ENCODE measurements at places on chromosomes 6 and 20.

GRCh38 chr6:137709424-137710236 is 157.4 kb upstream of the TNFAIP3 start:
- no peak for DNase-seq

GRCh38 chr6:128836761-128837160 is 46.2 kb upstream of the LAMA2 start:
- no peak for DNase-seq

GRCh38 chr20:25221592-25222460 is 26.1 kb upstream of the PYGB start:
- no peak for DNase-seq

- no peak for DNase-seq
Measured at GRCh38 chr20:56433221-56433879, 21.3 kb downstream of the CASS4 start.

GRCh38 chr20:49610691-49611538 is 43.0 kb upstream of the PTGIS start:
- DNase-seq, result peak; percentile 90

GRCh38 chr6:65410309-65410708 is 296.7 kb downstream of the EYS start:
- DNase-seq, result no peak

- DNase-seq, result no peak
Measured at GRCh38 chr6:2741756-2742155, 9.0 kb downstream of the MYLK4 start.

DNA sequence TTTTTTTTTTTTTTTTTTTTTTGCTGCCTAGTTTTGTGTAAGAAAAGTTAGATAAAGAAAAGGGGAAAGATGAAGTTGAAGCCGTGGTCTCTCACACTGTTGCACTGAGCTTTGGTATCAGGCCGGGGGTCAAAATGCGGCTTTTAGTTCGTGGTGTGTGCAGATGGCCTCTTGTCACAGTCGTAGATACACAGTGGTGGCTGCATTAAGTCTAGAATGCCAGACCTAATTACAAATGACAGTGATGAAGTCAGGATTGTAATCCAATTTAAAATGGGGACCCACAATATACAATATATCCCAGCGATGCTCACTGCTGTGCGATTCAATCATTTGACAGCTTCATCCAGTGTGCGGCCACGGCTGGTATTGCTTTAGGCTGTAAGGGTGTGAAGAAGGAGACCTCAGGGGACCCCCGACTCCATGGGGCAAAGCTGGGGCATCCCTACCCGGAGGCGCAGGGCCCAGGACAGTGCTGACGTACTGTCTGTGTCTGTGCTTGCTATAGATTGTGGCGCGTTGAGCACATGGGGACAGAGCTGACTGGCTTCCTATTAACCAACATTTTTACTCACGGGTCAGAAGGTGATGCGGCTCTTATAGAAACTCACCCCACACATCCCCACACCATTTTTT is 210.0 kb upstream of the SOX4 start:
- no peak for DNase-seq

GRCh38 chr20:841568-842546 is 8.3 kb downstream of the FAM110A start:
- DNase-seq, result no peak

DNA sequence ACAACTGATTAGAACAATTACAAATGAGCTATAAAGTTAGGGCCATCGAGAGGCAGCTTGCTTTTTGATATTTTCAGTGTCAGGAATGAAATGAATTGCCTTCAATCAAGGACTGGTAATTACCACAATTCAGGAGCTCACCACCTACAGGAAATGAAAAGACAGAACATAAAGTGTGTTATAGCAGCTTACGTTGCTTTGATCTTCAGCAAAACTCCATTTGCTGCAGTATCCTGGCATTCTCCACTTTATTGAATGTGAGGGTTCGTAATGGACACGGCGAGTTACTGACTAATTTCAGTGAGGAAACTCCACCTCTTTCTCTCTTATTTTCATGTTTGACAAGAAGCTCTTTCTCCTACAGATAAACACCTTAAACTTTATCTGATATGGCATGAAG is 440.0 kb upstream of the HSF2 start:
- no peak for DNase-seq

DNA sequence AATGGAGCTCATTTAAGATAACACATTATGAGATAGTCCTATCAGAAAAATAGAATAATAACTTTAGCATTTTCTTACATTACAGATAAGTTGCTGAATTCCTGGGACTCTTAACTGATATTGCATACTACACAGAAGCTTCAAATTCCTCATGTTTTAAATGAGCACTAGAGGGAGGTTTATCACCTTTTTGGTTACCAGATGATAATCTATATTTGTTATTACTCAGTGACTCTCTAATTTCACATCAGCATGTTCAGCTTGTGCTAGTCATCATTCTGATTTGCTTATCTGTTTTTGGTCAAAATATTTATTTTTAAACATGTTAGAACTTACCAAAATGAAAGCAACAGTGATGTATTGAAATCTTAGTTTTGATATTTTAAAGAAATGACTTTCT is 20.5 kb upstream of the GJA10 start:
- no peak for DNase-seq

DNA sequence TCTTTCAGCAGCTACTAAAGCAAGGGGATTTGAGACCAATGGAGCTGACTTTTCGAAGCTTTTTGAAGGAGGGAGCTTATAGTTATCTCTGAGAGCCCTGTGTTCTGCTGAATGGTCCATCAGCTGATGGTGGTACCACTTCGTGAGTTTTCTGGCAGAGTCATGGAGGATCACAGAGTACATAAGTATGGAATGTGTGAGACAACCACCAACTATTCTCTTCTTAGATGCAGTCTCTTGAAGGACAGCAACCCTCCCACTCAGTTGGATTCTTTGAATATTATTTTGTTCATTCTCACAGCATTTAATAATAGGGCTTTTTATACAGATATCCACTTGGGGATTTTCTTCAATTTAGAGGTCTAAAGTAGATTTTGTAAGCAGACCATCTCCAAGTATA is 75.3 kb downstream of the ELOVL2 start:
- DNase-seq, result no peak

- no peak for DNase-seq
Measured at GRCh38 chr6:1744543-1744942, 134.8 kb downstream of the FOXC1 start.

- no peak for DNase-seq
Measured at GRCh38 chr20:17941087-17941825, 27.3 kb downstream of the SNX5 start.

DNA sequence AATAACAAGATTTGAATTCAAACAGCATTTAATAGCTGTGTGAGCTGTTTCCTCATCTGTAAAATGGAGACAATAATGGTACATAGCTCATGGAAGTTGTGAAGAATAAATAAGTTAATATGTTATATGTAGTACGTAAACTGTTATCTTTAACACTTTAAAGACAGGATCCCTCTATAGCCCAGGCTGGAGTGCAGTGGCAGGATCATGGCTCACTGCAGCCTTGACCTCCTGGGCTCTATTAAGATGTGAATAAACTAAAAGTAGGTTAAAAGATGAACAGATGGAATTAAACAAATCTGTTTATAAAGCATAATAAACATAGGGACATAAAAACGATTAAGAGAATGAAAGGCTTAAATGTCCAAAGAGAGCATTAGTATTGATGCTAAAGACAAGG is 3.0 kb downstream of the AMD1 start:
- DNase-seq, result no peak

DNA sequence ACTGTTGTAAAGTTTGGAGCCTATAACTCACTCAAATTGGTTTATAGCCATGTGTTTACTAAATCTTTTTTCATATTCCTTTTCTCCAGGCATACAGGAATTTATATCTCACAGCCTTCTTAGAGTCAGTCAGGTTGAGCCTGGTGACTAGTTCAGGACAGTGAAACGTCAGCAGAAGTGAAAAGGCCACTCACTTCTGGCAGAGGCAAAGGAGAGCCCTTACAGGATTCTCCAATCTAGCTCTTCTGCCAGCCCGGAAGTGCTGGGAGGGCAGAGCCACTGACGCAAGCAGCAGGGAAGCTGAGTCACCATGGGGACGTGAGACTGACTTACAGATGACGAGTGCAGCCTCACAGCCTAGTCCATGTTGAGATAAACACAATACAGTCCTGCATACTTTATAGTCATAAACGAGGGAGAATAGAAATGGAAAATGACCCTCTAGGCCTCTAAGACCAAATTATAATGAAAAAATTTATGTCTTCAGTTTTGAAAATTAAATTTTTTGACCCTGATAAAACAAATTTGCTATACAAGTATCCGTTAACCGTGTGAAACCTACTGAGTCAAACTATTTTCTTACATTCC is 1.3 kb downstream of the PXT1 start:
- peak; percentile 98 for DNase-seq

GRCh38 chr6:8065519-8065911 is 1.3 kb upstream of the BLOC1S5 start:
- no peak for DNase-seq

- no peak for DNase-seq
Measured at GRCh38 chr20:62063315-62063980, 2.2 kb downstream of the TAF4 start.

- DNase-seq, result peak; percentile 84
Measured at GRCh38 chr20:53869466-53870258, 200.7 kb downstream of the BCAS1 start.

DNA sequence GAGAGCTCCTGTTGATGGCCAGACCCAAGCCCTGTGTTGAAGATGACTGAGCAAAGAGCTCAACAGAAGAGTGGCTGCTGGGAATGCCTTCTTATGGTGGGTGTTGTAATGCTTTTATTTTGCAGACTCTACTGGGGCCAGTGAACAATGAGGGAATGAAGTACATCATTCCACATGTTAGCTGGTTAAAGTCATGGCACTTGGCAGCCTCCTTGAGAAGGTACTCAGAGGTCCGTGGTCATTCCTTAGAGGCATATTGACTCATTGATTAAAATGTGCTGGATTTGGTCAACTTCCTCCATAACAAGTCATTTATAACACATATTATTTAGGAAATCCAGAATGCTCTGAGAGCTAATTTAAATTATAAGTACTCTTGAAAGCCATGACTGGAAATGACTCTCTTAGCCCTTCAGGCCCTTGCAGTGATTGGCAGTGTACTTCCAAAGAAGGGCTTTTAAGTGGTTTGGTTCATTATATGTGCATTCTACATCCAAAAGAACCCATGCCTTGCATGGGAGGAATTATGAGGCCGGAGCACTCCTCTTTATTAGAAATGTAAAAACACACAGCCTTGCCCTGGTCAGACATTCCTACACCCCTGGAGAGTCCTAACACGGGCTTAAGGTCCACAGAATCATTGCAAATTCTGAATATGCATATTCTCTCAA is 976.9 kb downstream of the KIF16B start:
- no peak for DNase-seq

- DNase-seq, result no peak
Measured at GRCh38 chr6:163710532-163711470, 296.3 kb downstream of the QKI start.

DNA sequence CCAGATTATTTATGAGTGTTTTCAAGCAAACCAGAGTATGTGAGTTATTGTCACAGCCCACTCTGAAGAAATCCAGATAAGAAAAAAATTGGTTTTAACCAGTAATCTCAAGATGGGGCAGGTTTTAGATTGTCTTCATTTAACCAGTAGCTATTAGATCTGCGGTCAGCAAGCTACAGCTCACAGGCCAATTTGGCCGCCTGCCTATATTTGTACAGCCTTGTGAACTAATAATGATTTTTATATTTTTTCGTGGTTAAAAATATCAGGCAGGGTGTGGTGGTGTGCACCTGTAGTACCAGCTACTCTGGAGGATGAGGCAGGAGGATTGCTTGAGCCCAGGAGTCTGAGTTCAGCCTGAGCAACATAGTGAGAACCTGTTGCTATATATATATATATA is 5.0 kb downstream of the FAM209B start:
- peak; percentile 19 for DNase-seq

GRCh38 chr6:90298459-90299053 is 1.9 kb upstream of the BACH2 start:
- no peak for DNase-seq

DNA sequence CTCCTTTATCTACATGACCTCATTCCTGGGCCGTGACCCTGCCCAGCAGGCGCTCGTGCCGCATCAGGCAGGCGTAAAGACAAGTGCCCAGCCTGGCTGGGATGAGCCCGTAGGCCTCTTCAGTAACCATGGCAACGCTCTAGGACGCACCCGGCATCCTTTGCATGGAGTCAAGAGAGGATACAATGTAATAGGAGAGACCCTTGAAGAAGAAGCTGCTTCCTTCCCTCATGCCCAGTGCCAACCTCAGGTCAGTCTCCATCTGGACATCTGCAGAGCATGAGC is 5.0 kb upstream of the LSM14B start:
- no peak for DNase-seq

GRCh38 chr6:167952512-167952859 is 45.0 kb upstream of the KIF25 start:
- no peak for DNase-seq

GRCh38 chr20:41261260-41261659 is 56.3 kb downstream of the ZHX3 start:
- no peak for DNase-seq

GRCh38 chr20:37749620-37750403 is 56.0 kb downstream of the CTNNBL1 start:
- DNase-seq, result no peak

DNA sequence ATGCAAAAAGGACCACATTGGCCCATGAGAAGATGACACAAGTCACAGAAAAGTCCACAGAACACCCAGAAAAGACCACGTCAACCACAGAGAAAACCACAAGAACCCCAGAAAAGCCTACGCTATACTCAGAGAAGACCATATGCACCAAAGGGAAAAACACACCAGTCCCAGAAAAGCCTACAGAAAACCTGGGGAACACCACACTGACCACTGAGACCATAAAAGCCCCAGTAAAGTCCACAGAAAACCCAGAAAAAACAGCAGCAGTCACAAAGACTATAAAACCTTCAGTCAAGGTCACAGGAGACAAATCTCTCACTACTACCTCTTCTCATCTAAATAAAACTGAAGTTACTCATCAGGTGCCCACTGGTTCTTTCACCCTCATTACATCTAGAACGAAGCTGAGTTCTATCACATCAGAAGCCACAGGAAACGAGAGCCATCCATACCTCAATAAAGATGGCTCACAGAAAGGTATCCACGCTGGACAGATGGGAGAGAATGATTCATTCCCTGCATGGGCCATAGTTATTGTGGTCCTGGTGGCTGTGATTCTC is 11.2 kb downstream of the MUCL3 start:
- DNase-seq, result no peak

DNA sequence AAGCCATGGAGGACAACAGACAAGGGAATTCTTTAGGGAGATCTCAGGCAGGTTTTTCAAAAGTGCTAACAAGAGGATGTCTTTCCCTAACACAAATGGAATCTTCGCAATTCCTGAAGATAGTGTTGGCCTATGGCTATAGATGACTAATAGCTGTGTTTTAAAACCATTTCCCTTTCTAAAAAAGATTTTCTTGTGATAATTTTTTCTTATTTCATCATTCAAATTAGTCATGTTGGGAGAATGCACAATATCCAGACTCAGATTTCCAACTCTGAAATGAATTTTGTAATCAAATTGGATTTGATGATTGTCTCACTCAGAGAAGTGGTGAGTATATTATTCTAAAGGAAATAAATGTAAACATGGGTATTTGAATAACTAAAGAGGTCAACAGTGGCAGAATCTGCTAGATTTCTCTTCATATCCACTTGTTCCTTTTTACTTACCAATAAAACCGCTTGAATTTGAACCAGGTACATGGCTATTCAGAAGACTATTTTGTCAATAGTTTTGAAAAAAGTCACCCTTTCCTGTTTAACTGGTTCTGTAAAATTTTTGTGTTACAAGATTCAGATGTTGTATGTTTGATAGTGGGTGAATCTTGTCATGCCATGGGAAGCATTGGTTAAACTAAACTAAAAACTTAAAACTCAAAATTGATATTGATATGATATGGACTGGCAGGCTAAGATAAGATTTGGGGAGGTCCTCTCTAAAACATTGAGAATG is 1223.7 kb upstream of the EYS start:
- no peak for DNase-seq

All from RPMI8226 (cell line).